ENCODE measurements at places on chromosomes 12 and 14.

GRCh38 chr14:65222440-65222858 lies 120.1 kb upstream of the MAX start:
- DNase-seq = no peak

DNA sequence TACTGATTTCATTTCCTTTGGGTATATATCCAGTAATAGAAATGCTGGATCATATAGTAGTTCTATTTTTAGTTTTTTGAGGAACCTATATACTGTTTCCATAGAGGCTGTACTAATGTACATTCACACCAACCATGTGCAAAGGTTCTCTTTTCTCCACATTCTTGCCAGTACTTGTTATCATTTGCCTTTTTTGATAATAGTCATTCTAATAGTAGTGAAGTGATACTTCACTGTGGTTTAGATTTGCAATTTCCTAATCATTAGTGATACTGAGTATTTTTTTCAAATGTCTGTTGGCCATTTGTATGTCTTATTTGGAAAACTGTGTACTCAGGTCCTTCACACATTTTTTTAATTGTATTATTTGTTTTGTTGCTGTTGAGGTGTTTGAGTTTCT lies 148.2 kb upstream of the NAV3 start:
- DNase-seq = no peak

GRCh38 chr12:88600272-88600671 lies 20.0 kb upstream of the KITLG start:
- no peak for DNase-seq

- DNase-seq = no peak
These were observed 30.6 kb downstream of the STK38L start for GRCh38 chr12:27274706-27275105.

GRCh38 chr12:16221776-16222175 lies 55.7 kb downstream of the SLC15A5 start:
- DNase-seq = no peak

GRCh38 chr12:132986885-132987225 lies 688 bp downstream of the ZNF26 start:
- no peak for DNase-seq

GRCh38 chr12:57008178-57008577 lies 1.8 kb upstream of the ZBTB39 start:
- DNase-seq = no peak

DNA sequence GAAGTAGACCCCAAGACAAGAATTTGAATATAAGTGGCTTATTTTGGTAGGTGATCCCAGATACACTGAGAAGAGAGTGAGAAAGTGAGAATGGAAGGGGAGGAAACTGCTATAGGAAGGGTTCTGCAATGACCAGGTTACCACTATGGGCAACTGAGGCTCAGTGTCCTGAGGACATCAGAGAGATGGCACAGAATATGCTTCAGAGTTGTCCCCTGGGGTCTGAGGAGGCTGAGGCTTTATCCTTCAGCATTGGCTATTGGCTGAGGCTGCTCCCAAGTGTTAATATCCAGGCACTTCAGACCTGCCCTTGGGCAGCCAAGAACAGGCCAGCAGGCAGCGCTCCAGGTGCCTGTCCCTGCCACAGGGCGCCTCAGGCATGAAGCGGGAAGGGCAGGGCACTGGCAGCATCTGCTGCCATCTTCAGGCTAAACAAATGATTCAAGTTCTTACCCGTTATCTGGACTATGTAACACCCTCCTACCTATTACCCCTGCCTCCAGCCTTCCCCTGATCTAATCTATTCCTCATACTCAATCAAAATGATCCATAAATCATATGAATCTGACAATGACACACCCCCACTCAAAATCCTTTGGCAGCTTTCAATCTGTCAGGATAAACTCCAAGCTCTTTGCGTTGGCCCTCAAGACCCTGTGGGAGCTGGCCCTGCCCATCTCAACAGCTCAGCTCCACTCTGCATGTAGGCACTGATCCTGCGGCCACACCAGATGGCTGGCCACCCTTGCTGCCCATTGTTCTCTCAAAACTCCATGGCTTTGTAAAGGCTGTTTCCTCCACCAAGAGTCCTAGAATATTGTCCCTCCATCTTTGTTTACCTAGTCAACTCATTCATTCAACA lies 42.4 kb downstream of the CKAP4 start:
- DNase-seq = no peak

- DNase-seq = no peak
These were observed 70.5 kb downstream of the LMNTD1 start for GRCh38 chr12:25482625-25483024.

DNA sequence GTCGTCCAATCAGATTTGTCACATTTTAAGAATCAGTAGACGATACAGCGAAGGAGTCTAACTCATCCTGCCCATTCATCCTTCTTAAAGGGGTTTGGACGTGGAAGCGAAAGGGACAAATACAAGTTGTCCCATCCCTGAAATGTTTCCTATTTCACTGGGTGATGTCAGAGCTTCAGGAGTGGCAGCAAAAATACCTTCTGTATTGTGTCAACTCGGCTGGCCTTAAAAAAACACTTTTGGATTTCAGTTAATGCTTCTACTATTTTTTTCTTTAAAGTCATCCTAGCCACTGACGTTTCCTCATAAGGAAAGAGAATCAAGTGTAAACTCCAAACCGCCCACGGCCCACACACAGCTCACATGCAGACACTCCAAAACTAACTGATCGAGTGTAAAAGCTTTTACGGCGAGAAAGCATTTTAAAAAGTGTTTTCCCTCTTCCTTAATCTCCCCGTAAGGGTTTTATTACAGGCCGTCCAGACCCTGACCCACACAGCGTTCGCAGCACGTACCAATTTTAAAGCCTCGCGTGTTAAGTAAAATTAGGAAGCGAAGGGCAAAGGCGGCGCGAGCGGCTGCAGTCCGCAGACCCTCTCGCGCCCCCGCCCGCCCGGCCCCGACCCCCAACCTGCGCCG lies 593 bp downstream of the CFL2 start:
- DNase-seq = no peak

- DNase-seq = no peak
These were observed 27.0 kb downstream of the CCDC85C start for GRCh38 chr14:99576761-99577705.

GRCh38 chr12:617304-617915 lies 45.8 kb downstream of the NINJ2 start:
- DNase-seq = no peak

GRCh38 chr12:53966085-53966384 lies 6.9 kb upstream of the HOXC11 start:
- DNase-seq = no peak

- DNase-seq = no peak
These were observed 326.8 kb upstream of the RTL1 start for GRCh38 chr14:101230161-101230850.

GRCh38 chr12:116166306-116166705 lies 111.2 kb downstream of the MED13L start:
- DNase-seq = no peak

- DNase-seq = no peak
These were observed 34.9 kb downstream of the LRTM2 start for GRCh38 chr12:1855241-1855640.

DNA sequence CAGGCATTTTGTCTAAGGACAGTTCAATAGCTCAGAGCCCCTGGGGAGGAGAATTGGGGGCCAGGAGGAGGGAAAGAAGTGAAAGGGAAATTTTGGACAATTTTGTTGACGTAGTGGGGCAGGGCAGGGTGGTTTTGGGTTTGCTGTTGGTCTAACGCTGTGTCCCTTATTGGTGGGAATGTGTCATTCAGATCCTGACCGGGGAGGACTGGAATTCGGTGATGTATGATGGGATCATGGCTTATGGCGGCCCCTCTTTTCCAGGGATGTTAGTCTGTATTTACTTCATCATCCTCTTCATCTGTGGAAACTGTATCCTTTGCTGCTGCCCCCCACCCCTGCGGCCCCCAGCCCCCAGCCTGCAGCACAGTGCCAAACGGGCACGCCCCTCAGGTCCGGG lies 212.1 kb upstream of the FKBP4 start:
- no peak for DNase-seq

DNA sequence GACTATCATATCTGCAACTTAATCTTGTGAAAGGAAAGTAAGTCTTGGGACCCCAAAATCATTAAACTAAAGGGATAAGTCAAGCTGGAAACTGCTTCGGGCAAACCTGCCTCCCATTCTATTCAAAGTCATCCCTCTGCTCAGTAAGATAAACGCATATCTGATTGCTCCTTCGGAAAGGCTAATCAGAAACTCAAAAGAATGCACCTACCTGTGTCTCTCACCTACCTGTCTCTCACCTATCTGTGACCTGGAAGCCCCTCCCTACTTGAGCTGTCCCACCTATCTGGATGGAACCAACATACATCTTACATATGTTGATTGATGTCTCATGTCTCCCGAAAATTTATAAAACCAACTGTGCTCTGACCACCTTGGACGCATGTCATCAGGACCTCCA lies 19.9 kb downstream of the SEC23A start:
- DNase-seq = no peak

GRCh38 chr12:22536971-22537544 lies 7.3 kb downstream of the C2CD5 start:
- DNase-seq = no peak

DNA sequence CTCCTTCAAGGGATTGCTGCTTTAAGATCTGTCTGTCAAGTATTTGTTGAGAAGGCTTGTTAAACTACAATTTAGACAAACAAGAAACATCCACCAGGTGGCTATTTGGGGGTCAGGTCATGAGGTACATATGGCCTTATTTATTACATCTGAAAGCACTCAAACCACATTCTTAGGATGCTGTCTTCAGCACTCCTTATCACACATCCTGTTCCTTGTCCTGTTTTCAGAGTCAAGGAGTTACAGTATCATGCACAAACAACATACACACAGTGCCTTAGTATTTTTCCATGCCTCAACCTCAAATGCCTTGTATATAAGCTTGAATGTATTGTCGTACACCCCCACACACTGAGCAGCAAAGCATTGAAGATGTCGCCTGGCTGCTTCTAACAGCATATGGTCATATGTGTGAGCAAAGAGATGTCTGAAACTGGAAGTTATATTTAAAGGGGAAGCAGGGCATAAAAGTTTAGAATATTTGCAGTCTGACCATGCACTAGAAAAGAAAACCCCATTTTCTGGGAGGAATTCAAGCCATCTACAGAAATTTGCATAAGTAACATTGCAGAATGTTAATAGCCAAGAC lies 83.8 kb downstream of the KCNMB4 start:
- DNase-seq = no peak

DNA sequence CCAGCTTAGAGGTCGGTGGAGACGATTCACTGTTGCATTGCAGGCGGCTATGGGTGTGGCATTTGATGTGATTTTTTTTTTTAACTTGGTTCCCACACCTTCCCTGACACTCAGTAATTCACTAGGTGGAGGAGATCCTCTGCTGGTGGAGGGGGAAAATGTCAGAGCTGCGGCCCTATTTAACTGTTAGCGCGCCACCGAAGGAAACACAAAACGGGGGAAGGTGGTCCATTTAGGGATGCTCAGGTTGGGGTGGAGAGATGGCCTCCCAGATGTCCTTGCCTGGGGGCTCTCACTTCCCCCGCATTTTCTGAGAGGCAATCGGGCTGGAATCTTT lies 4.3 kb upstream of the HOXC12 start:
- DNase-seq = no peak

DNA sequence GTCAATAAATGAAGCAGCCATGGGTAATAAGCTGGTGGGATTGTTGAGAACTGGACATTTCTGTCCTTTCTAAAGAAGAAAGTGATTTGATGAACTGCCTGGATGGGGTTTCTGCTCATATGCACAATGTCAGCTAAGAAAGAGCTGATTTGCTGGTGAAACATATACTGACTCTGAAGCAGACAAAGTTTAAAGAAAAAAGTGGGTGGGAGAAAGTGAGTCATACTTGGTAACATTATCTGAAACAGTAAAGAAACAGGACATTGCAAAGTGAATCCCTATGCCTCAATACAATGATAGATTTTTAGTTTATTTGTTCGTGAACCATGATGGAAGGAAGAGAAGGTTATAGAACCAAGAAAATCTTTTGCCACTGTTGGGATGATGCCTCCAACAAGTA lies 95.6 kb upstream of the DNM1L start:
- no peak for DNase-seq

DNA sequence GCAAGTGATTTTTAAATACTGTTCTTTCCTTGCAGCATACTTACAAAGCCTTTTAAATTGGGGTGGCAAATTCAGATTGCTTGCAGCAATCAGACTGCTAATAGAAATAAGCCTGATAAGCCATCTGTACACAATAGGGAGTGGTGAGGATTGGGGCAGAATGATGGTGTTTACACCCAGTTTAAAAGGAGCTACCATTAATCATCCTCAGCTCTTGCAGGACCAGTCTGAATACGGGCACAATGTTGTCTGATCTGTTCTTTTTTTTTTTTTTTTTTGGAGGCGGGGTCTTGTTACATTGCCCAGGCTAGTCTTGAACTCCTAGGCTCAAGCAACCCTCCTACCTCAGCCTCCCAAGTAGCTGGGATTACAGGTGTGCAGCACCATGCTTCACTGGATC lies 50.1 kb upstream of the REP15 start:
- DNase-seq = no peak

GRCh38 chr12:66269757-66270383 lies 32.4 kb upstream of the HELB start:
- DNase-seq = no peak

DNA sequence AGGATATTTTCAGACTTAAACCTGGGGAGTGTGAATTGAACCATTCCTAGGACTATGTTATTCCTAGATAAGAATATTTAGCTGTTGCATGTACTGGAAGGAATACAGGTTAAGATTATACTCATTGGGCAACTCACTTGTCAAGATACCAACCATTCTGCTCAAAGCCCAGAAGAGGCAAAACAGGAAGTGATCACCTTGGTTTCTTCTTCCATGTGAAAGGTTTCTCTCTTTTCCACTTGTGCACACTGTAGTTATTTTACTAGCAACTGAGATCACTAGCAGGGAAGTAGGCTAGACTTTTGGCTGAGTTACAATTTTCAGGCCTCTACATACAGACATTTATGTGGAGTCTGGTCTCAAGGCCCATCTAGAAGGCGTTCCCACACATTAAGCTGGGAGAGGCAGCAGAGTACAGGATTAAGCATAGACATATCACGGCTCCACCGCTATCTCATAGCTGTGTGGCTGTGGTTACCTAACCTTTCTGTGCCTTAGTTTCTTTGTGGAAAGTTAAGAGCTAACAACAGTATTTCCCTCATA lies 83.9 kb upstream of the FERMT2 start:
- no peak for DNase-seq

- DNase-seq = no peak
These were observed 36.7 kb downstream of the RBM19 start for GRCh38 chr12:113929312-113929989.

GRCh38 chr14:30756594-30756993 lies 117.8 kb upstream of the COCH start:
- no peak for DNase-seq

GRCh38 chr12:27344760-27345159 lies 12.1 kb downstream of the BMAL2 start:
- DNase-seq = no peak
